A549 treated with CpdA at 1 μM for 4 hours (cell line): ENCODE measurements at places on chromosomes 13 and 19. TPM values are rescaled to one million over a fixed set of nuclear protein-coding genes. Genes with fewer than 3 reads are reported as not detected.

Gene JOSD2
- 52.1 to 89.0 TPM (median 82.4 TPM) in 5 replicates for total RNA-seq

Gene UBE2L5
- not detected in 5 replicates for total RNA-seq

Gene SYNGR4
- total RNA-seq, result 2.2 to 4.0 TPM (median 3.3 TPM) in 5 replicates

Gene LILRA1
- total RNA-seq, result not detected in 5 replicates

Gene SIGLEC8
- not detected in 5 replicates for total RNA-seq

Gene GRK1
- 0.01 TPM in 1 of 5 replicates, not detected in the others for total RNA-seq

Gene PSG11
- total RNA-seq, result not detected in 5 replicates

Gene ZSCAN4
- total RNA-seq, result not detected in 5 replicates

Gene ZNF177
- 0.36 to 1.1 TPM (median 0.92 TPM) in 5 replicates for total RNA-seq

Gene SNRPD2
- total RNA-seq, result 757 to 952 TPM (median 803 TPM) in 5 replicates

Gene GJB2
- 0.66 to 1.1 TPM (median 0.98 TPM) in 5 replicates for total RNA-seq

Gene ZNF837
- total RNA-seq, result 0.99 to 1.7 TPM (median 1.5 TPM) in 5 replicates

Gene ACTMAP
- 16.2 to 22.4 TPM (median 17.8 TPM) in 5 replicates for total RNA-seq

Gene DNAAF3
- total RNA-seq, result 5.2 to 7.2 TPM (median 6.9 TPM) in 5 replicates

Gene MISP3
- total RNA-seq, result 3.1 to 4.3 TPM (median 4.0 TPM) in 5 replicates

Gene KCTD4
- total RNA-seq, result not detected in 5 replicates

Gene ACP5
- 0.10 to 0.33 TPM (median 0.24 TPM) in 4 of 5 replicates, not detected in the other for total RNA-seq

Gene GPR183
- total RNA-seq, result not detected in 5 replicates

Gene ACP7
- total RNA-seq, result 0.15 to 0.19 TPM (median 0.17 TPM) in 5 replicates

Gene PSG1
- total RNA-seq, result 0.20 to 0.39 TPM (median 0.24 TPM) in 5 replicates

Gene KLHL1
- total RNA-seq, result not detected in 5 replicates

Gene PGLYRP1
- total RNA-seq, result not detected in 5 replicates

Gene SGCG
- not detected in 5 replicates for total RNA-seq

Gene TPGS1
- total RNA-seq, result 11.5 to 18.7 TPM (median 16.6 TPM) in 5 replicates

Gene CCDC61
- 2.9 to 6.1 TPM (median 4.5 TPM) in 5 replicates for total RNA-seq

Gene CABP5
- total RNA-seq, result not detected in 5 replicates

Gene CSNK1G2
- total RNA-seq, result 32.6 to 49.8 TPM (median 45.6 TPM) in 5 replicates

Gene MEIOSIN
- total RNA-seq, result 0.05 to 0.16 TPM (median 0.06 TPM) in 4 of 5 replicates, not detected in the other

Gene SBK2
- total RNA-seq, result 1.8 to 3.1 TPM (median 2.5 TPM) in 5 replicates

Gene FUT2
- total RNA-seq, result not detected in 5 replicates

Gene B3GNT8
- total RNA-seq, result 0.09 to 0.43 TPM (median 0.11 TPM) in 3 of 5 replicates, not detected in the others

Gene KLK11
- total RNA-seq, result 0.14 TPM in 1 of 5 replicates, not detected in the others

Gene MBD3L2
- not detected in 5 replicates for total RNA-seq

Gene TMEM145
- total RNA-seq, result 3.0 to 3.9 TPM (median 3.5 TPM) in 5 replicates

Gene DAND5
- 0.09 to 0.16 TPM in 2 of 5 replicates, not detected in the others for total RNA-seq

Gene FGF22
- 0.58 to 1.1 TPM (median 0.88 TPM) in 5 replicates for total RNA-seq

Gene MED29
- 61.4 to 66.4 TPM (median 62.4 TPM) in 5 replicates for total RNA-seq

Gene CBY2
- total RNA-seq, result 0.03 TPM in 1 of 5 replicates, not detected in the others

Gene ATP4B
- total RNA-seq, result not detected in 5 replicates

Gene SULT2A1
- total RNA-seq, result not detected in 5 replicates

Gene IGFL2
- 0.20 to 1.2 TPM (median 0.83 TPM) in 5 replicates for total RNA-seq

Gene SIAH3
- total RNA-seq, result not detected in 5 replicates

Gene EPSTI1
- 0.05 TPM in 1 of 5 replicates, not detected in the others for total RNA-seq

Gene NMRK2
- total RNA-seq, result not detected in 5 replicates

Gene PLA2G4C
- 9.5 to 15.0 TPM (median 11.2 TPM) in 5 replicates for total RNA-seq

Gene RNF17
- not detected in 5 replicates for total RNA-seq

Gene SYCN
- not detected in 5 replicates for total RNA-seq

Gene ZNF345
- 0.07 to 0.53 TPM (median 0.34 TPM) in 5 replicates for total RNA-seq

Gene SHANK1
- total RNA-seq, result 0.07 to 0.35 TPM (median 0.20 TPM) in 5 replicates

Gene TBXA2R
- 0.54 to 0.91 TPM (median 0.74 TPM) in 5 replicates for total RNA-seq
